Right kidney (tissue), 9 donors: ENCODE measurements at places on chromosomes 12 and 14.

- no peak for DNase-seq
Measured at GRCh38 chr12:93079976-93080375, 150.9 kb upstream of the EEA1 start.

- DNase-seq = no peak
Measured at GRCh38 chr12:47318963-47319362, 239.2 kb upstream of the AMIGO2 start.

GRCh38 chr12:65602610-65603295 lies 221.5 kb upstream of the HMGA2 start:
- DNase-seq = peak; percentile 45

GRCh38 chr12:117774941-117775775 lies 193.6 kb downstream of the KSR2 start:
- DNase-seq = no peak

DNA sequence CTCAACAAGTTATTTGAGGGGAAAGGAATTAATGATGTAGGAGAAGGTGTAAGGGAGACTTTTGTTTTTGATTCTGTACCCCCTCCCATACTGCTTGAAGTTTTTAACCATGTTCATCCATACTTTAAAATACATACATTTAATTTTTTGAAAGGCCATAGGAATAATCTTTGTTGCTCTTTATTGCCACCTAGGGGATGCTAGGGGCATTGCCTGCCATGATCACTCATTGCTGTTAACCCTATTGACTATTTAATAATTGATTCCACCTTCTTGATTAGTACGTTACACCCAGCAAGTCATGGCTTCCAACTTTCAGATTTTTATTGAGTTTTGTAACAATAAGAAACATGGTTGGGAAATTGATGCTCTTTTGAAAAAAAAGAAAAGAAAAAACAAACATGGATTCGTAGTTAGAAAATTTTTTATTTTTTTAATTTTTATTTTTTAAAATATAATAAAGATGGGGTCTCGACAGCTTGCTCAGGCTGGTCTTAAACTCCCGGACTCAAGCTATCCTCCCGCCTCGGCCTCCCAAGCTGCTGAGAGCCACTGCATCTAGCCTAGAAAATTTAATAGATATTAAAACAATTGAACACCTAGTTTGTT lies 8.5 kb upstream of the PRKAB1 start:
- no peak for DNase-seq

DNA sequence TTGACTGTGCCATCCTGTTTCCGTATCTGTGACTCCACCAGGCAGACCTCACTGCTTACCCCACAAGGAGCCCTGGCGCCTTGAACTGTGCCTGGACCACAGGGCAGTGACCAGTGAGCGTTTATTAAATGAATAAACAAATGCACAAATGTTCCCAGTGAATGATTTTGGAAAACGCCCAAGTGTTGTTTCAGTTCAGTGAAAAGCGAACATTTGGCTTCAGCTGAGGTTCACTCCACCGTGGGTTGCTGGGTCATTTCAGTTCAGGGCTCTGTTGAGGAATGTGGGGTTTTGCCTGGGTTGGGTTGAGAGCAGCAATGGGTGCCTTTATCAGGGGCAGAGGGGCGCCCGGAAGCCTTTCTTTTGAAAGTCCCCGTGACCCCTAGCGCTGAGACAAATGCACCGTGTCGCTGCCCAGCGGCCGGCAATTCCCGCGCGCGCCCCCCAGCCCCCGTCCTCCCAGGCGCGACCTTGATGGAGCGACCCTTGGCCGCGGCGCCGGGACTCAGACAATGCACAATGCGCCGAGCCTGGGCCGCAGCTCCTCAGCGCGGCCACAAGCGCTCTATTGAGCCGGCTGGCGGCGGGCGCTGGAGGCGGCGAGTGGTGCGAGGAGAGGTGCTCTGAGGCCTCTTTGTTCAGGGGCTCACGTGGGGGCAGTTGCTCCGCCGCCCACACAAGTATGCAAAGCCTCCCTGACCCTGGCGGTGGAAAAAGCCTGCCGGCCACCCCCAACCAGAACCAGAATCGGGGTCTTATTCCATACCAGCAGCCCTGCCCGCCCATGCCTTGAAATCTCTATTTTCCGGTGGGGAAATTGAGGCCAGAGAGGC lies 40.5 kb upstream of the CLMN start:
- peak; percentile 64 for DNase-seq

- DNase-seq = no peak
Measured at GRCh38 chr14:73455294-73455693, 3.1 kb downstream of the NUMB start.

GRCh38 chr12:43287706-43288383 lies 264.2 kb downstream of the ADAMTS20 start:
- no peak for DNase-seq

DNA sequence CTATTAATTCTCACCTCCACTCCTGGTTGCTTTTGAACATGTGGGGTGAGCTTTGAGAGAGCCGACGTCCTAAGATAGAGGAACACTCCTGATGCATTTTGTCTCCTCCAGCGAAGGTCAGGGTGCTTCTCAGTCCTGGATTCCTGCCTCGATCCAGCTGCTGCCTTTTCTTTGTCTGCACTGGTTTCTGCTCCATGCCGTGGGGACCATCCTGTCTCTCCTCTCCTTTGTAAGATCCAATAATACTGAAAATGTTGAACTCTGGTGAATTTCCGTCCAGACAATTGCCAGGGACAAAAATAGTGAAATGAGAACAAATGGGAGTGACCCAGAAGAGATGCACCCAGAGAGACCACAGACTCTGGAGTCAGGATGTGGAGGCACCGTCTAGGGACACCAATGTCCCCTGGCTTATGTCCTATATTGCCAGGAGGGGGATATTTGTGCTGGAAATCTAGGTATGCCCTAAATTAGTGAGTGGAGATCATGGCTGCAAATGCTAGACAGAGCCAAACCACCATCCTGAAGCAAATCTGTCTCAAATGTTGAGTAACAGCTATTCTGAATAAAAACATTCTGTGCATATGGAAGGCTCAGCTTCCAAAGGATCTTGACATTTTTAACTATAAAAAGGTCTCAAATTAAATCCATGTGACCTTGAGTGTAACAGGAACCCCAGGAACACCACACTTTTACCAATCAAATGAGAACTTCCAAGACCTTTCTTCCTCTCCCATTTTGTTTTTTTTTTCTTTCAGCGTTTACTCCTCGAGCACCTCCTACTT lies 170.9 kb downstream of the PPM1H start:
- no peak for DNase-seq

DNA sequence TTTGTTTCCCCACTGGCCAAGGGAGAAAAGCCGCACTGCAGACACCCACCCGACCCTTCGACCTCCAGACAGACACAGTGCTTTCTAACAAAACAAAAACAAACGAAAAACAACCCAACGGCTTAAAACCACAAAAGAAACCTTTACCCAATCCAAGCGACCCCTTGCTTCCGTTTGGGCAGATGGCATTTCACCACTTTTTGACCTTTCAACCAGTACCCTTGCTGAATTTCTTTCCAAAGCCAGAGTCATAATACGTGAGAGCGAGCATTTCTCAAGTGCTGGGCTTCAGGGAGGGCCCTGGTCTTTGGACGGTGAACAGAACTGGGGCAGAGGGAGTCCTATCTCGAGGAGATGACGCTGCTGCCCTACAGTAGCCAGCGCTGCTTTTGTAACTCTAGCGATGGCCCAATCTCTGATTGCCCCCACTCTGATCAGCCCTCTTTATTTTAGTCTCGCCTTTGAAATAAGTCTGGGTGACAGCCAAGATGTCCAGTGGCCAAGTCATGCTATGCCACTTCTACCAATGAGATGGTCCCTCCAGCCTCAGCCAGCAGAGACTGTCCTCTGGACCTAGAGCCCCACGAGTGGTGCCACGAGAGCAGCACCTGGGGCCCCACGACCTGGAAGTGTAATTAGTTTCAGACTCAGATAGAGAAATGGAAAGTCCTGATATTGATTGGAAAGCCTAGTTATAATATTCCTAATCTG lies 21.9 kb upstream of the ADIPOR2 start:
- no peak for DNase-seq
